ENCODE measurements at places on chromosomes 12 and 14.

DNA sequence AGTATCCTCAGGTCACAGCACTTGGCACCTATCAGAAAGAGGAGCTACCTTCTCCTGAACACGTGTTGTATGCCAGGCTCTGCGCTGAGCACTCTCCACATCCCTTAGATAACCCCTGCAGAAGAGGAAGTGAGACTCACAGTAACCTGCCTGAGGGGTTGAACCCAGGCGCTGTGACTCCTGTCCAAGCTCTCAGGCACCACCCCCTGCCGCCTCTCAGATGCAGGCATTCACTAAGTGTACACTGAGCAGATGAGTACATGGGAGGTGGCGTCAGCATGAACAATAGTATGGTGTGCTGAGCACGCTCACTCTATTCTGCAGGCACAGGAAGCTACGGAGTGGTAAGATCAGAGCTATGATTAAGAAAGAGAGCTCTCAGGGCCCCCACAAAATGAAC lies 21.0 kb upstream of the RIC8B start:
- no peak for DNase-seq

- DNase-seq: no peak
Observed at GRCh38 chr12:62772416-62772955, 162.5 kb downstream of the PPM1H start.

DNA sequence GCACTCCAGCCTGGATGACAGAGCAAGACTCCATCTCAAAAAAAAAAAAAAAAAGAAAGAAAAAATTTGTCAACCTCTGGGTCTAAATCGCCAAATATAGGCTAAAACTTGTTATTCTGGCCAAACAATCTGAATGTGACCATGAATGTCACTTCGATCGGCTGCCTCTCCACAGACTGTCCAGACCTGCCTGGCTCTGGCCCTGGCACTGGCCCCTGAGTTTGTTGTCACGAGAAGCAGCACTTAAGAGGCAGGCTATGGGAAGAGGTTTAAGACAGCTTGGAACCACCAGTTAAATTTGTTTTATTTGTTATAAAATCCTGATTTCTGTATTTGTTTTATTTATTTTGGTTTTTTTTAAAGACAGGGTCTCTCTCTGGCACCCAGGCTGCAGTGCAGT lies 14.5 kb downstream of the WSB2 start:
- no peak for DNase-seq

DNA sequence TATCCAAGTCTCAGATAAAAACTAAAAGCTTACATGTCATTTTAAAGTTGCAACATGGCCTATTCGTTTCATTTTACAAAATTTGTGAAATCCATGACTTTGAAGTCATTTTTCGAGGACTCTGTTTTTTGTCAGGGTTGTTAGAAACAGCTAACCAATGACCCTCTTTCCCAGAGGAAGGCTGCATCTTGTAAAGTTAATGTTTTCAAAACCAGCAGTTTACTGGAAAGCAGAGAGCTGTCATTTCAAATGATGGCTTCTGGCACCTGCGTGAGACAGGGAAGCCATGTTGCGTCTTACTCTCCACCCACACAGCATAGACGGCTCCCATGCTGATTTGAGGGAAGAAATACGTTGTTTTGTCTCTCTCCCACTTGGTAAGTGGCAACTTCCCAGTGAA lies 50.1 kb upstream of the RTRAF start:
- DNase-seq: no peak

DNA sequence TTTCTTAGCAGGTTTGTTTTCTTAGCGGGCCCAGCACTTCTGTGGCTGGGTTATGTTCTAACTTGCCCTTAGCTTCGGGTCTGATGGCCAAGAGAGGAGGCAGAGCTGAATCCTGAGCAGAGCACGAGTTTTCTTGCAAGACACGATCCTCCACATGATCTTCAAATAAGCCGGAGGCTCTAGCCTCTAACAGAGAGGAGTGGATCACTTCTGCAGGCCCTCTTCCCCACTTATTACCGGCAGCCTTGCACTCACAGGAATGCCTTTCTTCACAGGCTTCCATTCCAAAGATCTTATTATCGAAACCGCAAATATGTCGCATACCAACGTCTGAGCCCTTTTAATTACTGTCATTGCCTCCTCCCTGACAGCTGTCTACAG lies 79.5 kb downstream of the SINHCAF start:
- no peak for DNase-seq

DNA sequence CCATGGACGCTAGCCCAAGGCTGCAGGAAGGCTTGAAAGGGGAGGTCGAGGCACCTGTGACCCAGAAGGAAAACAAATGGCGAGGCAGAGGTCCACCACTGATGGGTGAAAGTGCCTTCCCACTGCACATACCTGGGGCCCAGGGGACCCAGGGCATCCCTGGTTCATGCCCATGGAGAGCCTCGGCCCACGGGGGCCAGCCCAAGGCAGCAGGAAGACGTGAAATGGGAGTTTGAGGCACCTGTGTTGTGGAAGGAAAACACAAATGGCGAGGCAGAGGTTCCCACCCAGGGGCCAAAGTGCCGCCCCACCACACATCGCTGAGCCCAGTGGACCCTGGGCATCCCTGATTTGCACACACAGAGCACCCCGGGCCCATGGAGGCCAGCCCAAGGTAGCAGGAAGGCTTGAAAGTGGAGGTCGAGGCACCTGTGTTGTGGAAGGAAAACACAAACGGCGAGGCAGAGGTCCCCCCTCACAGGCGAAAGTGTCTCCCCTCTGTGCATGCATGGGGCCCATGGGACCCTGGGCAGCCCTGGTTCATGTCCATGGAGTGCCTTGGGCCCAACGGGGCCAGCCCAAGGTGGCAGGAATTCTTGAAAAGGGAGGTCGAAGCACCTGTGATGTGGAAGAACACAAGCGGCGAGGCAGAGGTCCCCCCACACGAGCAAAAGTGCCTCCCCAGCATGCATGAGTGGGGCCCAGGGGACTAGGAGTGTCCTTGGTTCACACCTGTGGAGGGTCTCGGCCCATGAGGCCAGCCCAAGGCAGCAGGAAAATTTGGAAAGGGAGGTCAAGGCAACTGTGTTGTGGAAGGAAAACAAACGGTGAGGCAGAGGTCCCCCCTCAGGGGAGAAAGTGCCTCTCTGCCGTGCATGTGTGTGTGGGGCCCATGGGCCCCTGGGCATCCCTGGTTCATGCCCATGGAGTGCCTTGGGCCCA lies 383.3 kb downstream of the ALG10 start:
- DNase-seq: no peak
